NCI-H524 treated with DMSO at 0.1 percent for 48 hours (cell line): ENCODE measurements at places on chromosomes 12 and 14.
A peak's percentile ranks its signal among the peaks of the same experiment; 100 is the strongest.

DNA sequence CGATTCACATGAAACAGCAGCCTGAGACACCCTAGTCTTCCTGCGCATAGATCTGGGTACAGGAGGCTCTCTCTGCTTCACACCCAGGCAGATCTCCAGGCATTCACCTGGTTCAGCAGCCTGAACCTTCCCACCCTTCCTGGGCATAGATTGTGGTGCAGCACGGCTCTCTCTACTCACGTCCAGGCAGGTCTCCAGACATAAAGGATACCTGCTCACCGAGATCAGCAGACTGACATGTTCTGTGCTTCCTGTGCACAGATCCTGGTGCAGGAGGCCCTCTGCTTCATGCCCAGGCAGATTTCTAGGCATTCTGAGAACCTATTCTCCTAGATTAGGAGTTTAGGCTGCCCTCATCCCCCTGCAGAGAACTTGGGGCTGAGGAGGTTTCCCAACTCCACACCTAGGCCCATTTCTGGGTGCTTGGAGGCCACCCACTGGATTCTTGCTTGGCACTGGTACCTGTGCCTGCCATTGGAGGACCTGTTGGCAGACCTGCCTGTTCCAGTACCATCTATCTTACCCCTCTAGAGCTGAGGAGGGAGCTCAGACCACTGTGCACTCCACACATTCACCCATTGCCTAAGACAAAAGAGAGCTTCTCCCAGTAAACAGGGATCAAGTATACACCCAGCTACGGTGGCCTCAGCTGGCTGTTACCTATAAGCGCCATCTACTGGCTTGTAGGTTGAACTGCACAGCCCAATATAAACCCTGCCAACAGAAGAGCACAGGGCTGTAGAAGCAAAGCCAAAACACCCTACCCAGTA is 28.0 kb upstream of the GARIN6 start:
- DNase-seq: no peak

DNA sequence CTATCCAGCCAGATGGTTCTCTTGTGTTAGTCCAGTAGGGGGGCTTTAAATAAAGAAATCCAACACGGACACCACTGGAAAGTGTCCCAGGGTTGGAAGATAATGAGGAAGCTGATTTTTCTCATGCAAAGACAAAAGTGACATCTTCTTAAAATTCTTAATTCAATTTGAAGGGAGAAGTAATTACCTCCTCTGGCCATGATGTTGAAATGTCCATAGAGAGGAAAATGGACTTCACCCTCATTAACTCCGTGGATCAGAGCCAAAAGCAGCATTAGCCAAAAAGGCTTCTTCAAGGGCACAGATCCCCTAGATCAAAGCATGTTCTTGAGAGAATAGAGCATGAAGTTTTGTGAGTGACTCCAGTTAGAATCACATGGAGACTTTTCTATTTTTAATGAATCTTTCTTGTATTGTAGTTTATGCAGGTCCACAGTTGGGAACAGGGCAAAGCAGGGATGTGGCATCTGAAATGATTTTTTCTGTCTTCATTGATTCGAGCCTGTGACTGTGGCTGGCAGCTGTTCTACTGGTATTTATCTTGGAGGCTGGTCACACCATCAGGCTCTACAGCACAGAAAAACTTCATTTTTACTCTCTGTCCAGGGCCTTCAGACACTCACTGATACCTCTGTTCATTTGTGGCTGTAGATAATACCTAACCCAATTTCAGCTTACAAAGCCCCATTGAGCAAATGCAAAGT is 1002.5 kb downstream of the AACS start:
- peak; percentile 32 for DNase-seq

- no peak for DNase-seq
These were observed 231.2 kb downstream of the VRK1 start for GRCh38 chr14:97028382-97028781.

DNA sequence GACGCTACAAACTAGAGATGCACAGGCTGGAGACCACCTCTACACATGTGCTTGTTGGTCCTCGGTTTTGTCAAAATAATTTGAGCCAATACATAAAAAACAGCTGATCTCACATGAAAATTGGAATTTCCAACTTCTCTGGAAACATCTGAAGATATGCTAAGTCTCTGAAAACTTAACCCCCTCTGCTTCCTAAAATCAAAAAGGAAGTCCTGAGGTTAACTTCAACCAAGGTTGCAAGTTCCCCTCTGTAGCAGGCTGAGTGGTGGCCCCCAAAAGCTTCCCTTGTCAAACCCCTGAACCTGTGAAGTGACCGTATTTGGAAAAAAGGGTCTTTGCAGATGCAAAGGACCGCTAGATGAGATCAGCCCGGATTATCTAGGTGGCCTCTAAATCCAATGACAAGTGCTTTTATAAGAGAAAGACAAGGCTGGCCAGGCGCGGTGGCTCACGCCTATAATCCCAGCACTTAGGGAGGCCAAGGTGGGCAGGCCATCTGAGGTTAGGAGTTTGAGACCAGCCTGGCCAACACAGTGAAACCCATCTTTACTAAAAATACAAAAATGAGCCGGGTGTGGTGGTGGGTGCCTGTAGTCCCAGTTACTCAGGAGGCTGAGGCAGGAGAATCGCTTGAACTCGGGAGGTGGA is 32.0 kb upstream of the VPS37B start:
- no peak for DNase-seq

GRCh38 chr12:64181430-64182291 is 40.4 kb downstream of the KICS2 start:
- no peak for DNase-seq

DNA sequence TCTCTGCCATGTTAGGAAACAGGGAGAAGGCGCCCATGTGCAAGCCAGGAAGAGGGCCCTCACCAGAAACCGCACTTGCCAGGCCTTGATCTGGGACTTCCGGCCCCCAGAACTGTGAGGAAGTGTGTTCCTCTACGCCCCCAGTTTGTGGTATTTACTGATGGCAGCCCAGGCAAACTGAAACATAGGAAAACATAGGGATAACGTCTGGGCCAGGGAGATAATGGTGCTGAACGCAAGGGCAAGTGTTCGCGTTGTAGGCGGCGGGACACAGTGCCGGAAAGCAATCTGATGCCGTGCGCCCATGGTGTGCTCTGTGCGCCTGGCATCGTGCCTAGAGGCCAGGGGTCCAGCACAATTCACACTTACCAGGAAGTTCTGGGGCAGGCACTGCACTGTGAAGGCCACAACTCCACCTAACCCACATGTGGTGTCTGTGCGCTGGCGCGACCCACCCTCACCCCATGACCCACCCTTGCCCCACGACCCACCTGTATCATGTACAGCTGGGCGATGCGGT is 53.6 kb downstream of the ARL6IP4 start:
- DNase-seq: no peak

GRCh38 chr12:80018119-80018518 is 81.2 kb upstream of the OTOGL start:
- DNase-seq: no peak

DNA sequence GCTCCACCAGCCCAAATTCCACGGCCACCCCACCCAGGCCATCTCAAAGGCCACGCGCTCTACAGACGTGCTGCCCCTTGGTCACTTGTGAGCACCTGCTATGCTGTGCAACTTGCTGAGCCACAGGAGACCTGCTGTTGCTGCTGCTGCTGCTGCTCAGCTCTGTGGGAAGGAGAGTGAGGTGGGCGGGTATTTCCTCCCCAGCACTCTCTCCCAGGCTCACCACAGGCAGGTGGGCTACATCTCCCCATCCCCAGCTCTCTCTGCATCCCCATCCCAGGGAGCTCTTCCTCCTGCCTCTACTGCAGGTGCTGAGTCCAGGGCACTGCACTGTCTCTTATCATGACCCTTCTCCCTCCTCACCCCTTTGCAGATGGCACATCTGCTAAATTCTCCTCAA is 306.9 kb downstream of the BCL11B start:
- no peak for DNase-seq

- DNase-seq: peak; percentile 41
These were observed at the start of the genes LYSET and MOAP1 for GRCh38 chr14:93184391-93185348. LYSET (plus strand) TSS chr14:93185317; CDS start chr14:93185406, 89 bp downstream. MOAP1 (minus strand) TSS chr14:93184897; CDS start chr14:93184242, 655 bp downstream.

DNA sequence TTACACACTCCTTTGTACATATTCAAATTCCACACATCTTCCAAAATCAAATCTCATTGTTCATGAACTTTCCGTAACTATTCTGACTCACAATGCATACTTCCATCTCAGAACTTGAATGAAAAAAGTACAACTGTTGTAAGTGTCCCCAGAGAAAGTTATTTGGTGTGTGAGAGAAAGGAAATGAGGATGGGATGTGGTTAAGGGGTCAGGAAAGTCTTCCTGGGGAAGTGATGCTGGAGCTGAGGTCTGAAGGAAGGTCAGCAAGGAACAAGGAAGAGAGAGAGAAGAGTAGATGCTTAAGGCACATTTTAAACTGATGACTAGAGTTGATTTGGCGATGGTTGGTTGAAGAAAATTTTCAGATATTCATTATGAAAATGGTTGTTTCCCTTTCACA is 340.0 kb upstream of the STXBP6 start:
- DNase-seq: no peak
